ENCODE measurements at places on chromosomes 16 and 17. TPM values are rescaled to one million over a fixed set of nuclear protein-coding genes. Genes with fewer than 3 reads are reported as not detected.

ASPHD1 gene
- 0.42 TPM for total RNA-seq

GRCh38 chr17:79932451-79933306 lies 93.4 kb upstream of the CBX4 start:
- DNase-seq: no peak
- H3K4me3 ChIP-seq: no peak overlapping the region
- H3K4me1 ChIP-seq: peaks cover 22% of the 10 kb centered on the region
- no peak overlapping the region for H3K27ac ChIP-seq

- no peaks in the 10 kb centered on the region for H3K4me1 ChIP-seq
- no peak overlapping the region for H3K27ac ChIP-seq
- H3K4me3 ChIP-seq: no peak overlapping the region
- peaks cover 3% of the 10 kb centered on the region for H3K27me3 ChIP-seq
- H3K36me3 ChIP-seq: no peaks in the 10 kb centered on the region
Observed at GRCh38 chr17:9225305-9226101, 204.2 kb downstream of the NTN1 start.

GRCh38 chr16:31351942-31352325 lies 3.0 kb upstream of the ITGAX start:
- H3K4me1 ChIP-seq: peaks cover 59% of the 10 kb centered on the region
- H3K27ac ChIP-seq: peak overlapping the region; percentile 81
- no peak overlapping the region for H3K4me3 ChIP-seq
- peaks cover 3% of the 10 kb centered on the region for H3K36me3 ChIP-seq
- peaks cover 4% of the 10 kb centered on the region for H3K27me3 ChIP-seq

ACOX1 gene
- 28.3 TPM for total RNA-seq

DNA sequence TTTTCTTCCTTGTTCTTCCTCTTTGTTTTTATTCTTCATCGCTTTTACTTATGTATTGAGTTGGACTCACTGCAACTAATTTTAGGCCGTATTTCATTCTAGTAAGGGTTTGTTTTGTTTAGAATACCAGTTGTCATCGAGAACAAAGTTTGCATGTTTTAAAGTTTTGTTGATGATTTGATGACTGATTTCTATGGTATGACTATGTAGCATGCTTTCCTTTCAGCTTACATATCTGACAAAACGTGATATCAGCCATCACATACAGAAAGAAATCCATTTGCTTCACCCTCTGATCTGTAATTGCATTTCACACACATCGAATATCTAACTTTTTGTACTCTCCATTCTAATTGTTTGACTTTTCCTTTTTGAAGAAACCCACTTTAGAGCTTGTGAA lies 4.0 kb downstream of the PRKCA start:
- DNase-seq: no peak
- H3K27ac ChIP-seq: peak overlapping the region; percentile 80
- peaks cover 60% of the 10 kb centered on the region for H3K4me1 ChIP-seq
- H3K4me3 ChIP-seq: peak overlapping the region; percentile 83
- no peaks in the 10 kb centered on the region for H3K27me3 ChIP-seq
- H3K36me3 ChIP-seq: peaks cover 49% of the 10 kb centered on the region

GRCh38 chr16:26204138-26204537 lies 512.4 kb downstream of the HS3ST4 start:
- no peaks in the 10 kb centered on the region for H3K36me3 ChIP-seq
- no peak overlapping the region for H3K4me3 ChIP-seq
- DNase-seq: no peak
- H3K4me1 ChIP-seq: no peaks in the 10 kb centered on the region
- no peak overlapping the region for H3K27ac ChIP-seq

DNA sequence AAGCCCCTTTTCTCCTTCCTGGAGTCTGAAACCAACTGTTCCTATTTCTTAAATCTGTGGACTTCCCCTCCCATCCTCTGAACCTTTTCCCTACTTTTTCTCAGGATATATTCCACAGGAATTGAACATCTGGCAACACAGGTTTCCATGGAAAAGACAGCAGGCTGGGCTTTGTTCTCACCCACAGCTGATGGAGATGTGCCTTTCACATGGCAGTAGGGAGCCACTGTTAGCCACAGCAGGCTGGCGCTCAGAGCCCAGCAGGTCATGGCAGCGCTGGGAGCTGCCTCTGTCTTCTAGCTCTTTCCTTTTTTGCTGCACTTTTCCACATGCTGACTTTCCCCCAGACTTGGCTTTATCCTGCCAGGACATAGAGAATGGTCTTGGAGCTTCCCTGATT lies 116.4 kb upstream of the NLRP1 start:
- H3K4me3 ChIP-seq: no peak overlapping the region
- no peak overlapping the region for H3K27ac ChIP-seq
- H3K4me1 ChIP-seq: no peaks in the 10 kb centered on the region
- no peak for DNase-seq
- no peaks in the 10 kb centered on the region for H3K36me3 ChIP-seq
